Neural crest cell (in vitro differentiated cells): ENCODE measurements at places on chromosomes 6 and 20. TPM values are rescaled to one million over a fixed set of nuclear protein-coding genes. Genes with fewer than 3 reads are reported as not detected.

PEDS1 gene
- 26.1 and 29.1 TPM in 2 replicates for total RNA-seq

DZANK1 gene
- total RNA-seq: 7.5 and 8.0 TPM in 2 replicates

RIMS1 gene
- 4.5 and 5.3 TPM in 2 replicates for total RNA-seq

SIGLEC1 gene
- not detected in 2 replicates for total RNA-seq

GRCh38 chr6:155117785-155118184 is 122.7 kb downstream of the TIAM2 start:
- no peak for DNase-seq

DNA sequence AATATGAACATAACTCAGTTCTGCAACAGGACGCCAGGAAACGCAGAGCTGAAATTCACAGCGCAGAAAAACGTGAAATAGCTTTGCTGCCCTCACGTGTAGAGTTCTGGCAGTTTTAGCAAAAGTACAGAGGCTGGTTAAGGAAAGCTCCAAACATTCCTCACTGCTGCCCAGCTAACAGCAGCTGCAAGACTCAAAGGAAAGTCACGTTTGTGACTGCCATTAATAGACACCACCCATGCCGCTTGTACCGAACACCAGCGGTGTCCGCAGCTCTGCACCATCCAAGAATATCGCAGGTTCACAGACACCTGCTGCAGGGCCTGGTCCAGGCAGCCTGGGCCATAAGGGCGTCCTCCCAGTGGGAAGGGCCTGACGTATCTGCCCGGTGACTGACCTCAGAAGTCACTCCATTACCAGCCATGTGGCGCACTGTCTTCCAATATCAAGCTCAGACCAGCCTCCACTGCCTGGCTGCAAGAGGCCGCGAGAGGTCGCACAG is 61.4 kb downstream of the WDR27 start:
- DNase-seq: no peak

DNA sequence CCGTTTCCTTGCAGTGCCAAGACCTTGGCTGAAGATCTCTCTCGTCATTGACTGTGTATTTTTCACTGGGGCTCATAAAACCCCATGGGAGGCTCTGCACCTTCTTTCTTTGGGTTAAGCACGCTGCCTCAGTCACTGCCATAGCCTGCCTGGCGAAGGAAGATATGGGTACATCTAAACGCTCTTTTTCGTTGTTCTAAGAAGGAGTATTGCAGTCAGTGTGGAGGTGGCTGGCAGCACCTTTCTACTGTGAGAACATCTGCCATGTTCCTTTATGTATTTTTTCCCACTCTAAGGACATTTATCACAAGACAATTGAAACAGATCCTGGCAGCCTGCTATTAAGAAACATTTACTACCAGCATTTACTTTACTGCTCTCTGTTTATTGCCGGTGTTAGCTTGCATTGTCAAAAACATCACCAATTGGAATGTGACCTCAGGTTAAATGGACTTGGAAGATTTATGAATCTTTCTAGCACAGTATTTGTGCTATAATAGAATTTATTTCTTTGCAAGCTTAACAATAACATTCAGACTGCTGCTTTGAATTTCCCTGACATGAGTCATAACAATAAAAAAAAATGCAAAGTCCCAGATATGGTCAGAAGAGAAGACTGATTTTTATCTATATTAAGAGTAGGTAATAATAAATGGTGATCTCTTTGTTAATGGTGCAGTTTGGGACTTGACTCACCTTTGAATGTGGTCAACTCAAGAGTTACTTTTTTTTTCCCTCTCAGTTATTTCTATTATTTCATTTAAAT is 62.2 kb upstream of the CLDN20 start:
- no peak for DNase-seq

DNA sequence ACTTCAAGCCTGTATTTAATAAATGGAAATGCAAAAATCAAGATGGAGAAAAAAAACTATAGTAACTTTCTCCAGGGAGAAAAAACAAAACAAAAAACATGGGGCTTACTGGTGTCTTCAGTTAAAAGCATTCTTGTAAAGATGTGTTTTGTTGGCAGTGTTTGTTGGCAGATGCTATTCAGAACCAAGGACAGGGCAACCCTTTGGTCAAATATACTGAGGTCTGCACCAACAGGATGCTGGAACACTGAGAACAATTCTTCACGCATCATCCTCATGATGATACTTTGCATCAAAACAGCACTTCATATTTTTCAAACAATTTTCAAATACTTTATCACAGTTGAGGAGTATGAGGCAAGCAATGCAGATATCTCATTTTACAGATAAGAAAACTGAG is 63.7 kb upstream of the CBLN4 start:
- DNase-seq: no peak

DNA sequence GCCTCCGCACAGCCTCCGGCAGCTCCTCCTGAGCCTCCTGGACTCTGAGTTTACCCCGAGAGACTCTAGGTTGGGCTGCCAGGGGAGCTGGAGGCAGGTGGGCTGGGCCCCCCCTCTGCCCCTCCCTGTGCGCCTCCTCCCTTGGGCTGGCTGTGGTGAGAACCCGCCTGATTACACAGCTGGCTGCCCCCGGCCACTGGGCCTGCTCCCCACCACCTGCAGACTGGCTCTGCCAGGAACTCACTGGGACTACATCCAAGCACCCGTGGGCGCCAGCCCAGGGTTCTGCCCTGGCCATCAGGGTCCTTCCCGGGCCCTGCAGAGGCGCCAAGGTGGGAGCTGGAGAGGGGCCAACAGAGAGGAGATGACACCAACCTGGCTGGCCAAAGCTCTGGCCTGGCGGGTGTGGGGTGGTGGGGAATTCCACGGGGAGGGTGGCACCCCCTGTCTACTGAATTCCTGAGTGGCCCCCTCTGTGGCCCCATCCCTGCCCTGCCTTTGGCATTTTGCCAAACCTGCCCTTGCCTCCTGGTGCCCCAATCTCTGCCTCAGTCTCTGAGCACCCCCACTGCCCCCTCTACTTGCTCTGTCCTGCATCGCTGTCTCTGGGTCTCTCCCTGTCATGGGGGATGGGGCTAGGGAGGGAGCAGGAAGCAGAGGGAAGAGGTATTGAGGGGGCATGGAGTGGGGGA is 21.9 kb upstream of the CDH22 start:
- DNase-seq: no peak

DNA sequence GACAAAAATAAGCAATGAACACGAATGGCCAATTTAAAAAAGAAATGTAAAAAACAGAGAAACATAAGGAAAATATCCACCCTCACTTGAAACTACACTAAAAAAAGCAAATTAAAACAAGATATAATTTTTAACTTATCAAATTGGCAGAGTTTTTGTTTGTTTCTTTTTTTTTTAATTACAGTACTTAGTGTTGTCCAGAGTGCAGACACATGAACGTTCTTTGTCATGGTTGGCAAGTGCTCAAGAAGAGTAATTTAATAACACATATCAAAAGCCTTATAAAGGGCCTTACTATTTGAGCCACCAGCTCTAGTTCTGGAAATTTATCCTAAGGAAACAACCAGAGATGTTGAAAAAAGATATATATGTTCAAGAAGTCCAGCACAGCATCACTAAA is 142.3 kb downstream of the ATXN1 start:
- DNase-seq: no peak
